Temporal lobe (tissue), 4 donors: ENCODE measurements at places on chromosomes 7 and 10. TPM values are rescaled to one million over a fixed set of nuclear protein-coding genes. Genes with fewer than 3 reads are reported as not detected.

Gene C10orf67
- total RNA-seq, result 0.25 TPM

Gene CTAGE8
- total RNA-seq, result 0.25 TPM

Gene CYP2C8
- total RNA-seq, result 0.74 TPM

Gene OPALIN
- not detected for total RNA-seq

Gene PIK3AP1
- 1.5 TPM for total RNA-seq

Gene C10orf71
- total RNA-seq, result not detected

Gene LIPF
- total RNA-seq, result 3.4 TPM

Gene AKR1B1
- total RNA-seq, result 44.7 TPM

Gene C10orf95
- total RNA-seq, result under 0.01 TPM

Gene HEPACAM2
- 0.25 TPM for total RNA-seq

Gene TMEM236
- total RNA-seq, result under 0.01 TPM

Gene MYL10
- not detected for total RNA-seq

Gene PNLIP
- total RNA-seq, result not detected

Gene CEP55
- total RNA-seq, result 1.7 TPM

Gene NKX2-3
- under 0.01 TPM for total RNA-seq

Gene CLDN4
- 0.25 TPM for total RNA-seq

Gene FAM25A
- total RNA-seq, result not detected

Gene NDUFB8
- 90.7 TPM for total RNA-seq

Gene GDF2
- total RNA-seq, result not detected

Gene MSMB
- total RNA-seq, result not detected

Gene ASAH2
- 2.2 TPM for total RNA-seq

Gene PIK3CG
- total RNA-seq, result 0.98 TPM

Gene PAPSS2
- 3.0 TPM for total RNA-seq

Gene ZNF138
- 63.7 TPM for total RNA-seq

Gene STK31
- 17.2 TPM for total RNA-seq

Gene IL2RA
- not detected for total RNA-seq

Gene SPOCK2
- 25.8 TPM for total RNA-seq

Gene ADAP1
- 32.0 TPM for total RNA-seq

Gene BTAF1
- total RNA-seq, result 50.4 TPM

Gene GATA3
- total RNA-seq, result under 0.01 TPM

Gene NAT16
- total RNA-seq, result 2.2 TPM

Gene CAPZA2
- total RNA-seq, result 151 TPM

Gene NME8
- not detected for total RNA-seq

Gene EEPD1
- 11.3 TPM for total RNA-seq

Gene AGAP4
- 8.6 TPM for total RNA-seq

Gene CCDC172
- not detected for total RNA-seq

Gene THSD7A
- total RNA-seq, result 30.5 TPM

Gene TWIST1
- 0.74 TPM for total RNA-seq
